Activated T-cell treated with anti-CD3 and anti-CD28 coated beads for 48 hours (primary cell): ENCODE measurements at places on chromosomes 13 and 19.

DNA sequence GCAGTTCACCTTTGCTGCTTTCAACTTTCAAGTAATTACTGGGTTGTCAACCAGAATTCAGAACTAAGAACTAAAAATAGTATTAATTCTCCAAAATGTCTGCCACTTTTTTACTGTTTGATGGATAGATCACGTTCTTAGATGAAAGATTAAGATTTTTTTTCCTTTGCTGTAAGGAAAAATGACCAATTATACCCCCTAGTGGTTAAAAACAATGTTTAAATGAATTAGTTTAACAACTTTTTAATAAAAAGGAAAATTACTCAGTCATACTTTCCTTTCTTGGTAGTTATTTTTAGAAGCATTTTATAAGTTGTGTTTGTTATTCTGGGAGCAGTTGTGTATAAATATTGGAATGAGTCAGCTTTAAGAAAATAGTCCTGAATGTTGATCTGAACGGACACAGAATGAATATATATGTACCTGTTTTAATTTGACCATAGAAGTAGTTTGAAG is 4.6 kb downstream of the TM9SF2 start:
- no peak for DNase-seq

GRCh38 chr13:76886292-76887075 is at the start of gene KCTD12:
KCTD12 (minus strand) TSS chr13:76886405; CDS start chr13:76886148, 257 bp downstream.
- DNase-seq, result peak; percentile 73

- DNase-seq, result peak; percentile 14
Measured at GRCh38 chr13:99657848-99658260, 156.6 kb downstream of the TM9SF2 start.

DNA sequence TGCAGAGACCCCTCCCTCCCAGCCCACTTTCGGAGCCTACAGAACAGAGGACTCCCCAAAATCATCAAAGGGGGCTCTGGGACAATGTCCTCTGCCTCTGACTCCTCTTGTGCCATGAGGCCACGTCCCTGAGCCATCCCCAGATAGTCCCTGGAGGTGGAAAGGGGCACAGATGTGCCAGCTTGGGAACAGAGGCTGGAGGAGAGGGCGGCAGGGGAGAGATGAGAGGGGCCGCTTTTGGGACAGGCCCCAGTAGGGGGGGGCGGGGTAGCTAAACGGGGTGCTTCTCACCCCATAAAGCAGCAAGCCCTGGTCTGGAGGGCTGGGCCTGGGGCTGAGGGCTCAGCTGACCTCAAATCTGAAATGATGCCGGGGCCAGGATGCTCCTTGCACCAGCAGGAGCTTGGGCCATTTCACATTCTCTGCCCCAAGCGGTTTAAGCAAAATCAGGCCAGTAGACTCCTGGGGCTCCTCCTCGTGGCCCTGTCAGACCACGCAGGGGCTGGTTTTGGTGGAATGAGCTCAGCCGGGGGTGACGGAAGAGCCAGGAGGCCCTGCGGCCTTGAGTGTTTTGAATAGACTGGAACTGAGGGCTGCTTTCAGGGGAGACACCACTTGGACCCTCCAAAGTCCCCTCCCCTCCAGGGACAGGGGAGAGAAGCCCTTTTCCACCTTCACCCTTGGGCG is 27.1 kb downstream of the ONECUT3 start:
- DNase-seq, result no peak

GRCh38 chr13:28754698-28755545 is 36.2 kb upstream of the SLC46A3 start:
- no peak for DNase-seq

- DNase-seq, result no peak
Measured at GRCh38 chr13:44321961-44322360, 51.7 kb upstream of the SERP2 start.

GRCh38 chr13:75704927-75705288 is 68.8 kb downstream of the LMO7 start:
- DNase-seq, result no peak

- no peak for DNase-seq
Measured at GRCh38 chr13:20487927-20488326, 37.7 kb downstream of the CRYL1 start.

DNA sequence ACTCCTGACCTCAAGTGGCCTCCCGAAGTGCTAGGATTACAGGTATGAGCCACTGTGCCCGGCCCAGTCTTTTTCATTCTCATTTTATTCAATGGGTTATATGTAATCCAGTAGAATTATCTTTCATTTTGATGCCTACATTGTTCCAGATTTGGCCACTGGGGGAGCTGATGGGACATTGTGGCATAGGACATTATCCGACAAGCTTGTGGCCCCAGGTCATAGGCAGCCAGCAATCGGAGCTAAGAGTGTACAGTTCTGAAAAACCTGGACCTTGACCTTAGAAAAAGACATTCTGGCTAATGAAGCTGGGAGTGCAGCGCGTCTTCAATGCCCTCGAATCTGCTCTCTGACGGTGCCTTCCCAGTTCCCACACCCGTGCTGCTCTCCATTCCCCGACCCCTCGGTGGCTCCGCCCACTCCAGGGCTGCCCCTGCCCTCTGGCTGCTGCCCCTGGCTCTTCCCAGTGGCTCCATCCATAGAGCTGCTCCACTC is 108.7 kb downstream of the TEX29 start:
- peak; percentile 29 for DNase-seq
